Right kidney (tissue), 9 donors: ENCODE measurements at places on chromosomes 5 and 9.

DNA sequence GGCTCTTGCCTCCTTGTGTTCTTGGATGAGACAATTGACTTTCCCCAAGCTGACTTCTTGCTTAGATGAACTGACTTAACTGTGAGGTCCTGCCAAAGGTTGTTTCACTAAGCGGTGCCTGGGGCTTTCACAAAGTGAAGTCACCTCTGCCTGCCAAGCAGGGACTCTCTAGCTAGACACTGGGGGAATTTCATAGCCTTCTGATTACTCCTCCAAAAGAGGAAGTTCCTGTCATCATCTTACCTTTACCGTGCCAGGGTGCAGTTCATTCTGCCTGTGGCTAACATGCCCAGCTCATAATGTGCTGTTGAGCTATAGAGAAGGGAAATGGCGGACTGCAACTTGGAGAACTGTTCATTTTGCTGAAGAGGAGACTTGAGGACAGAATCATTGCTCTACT lies 472.0 kb upstream of the WWC1 start:
- DNase-seq = no peak

GRCh38 chr5:175478008-175478383 lies 364 bp upstream of the SFXN1 start:
- no peak for DNase-seq

GRCh38 chr5:67065696-67066095 lies 130.9 kb downstream of the CD180 start:
- no peak for DNase-seq

DNA sequence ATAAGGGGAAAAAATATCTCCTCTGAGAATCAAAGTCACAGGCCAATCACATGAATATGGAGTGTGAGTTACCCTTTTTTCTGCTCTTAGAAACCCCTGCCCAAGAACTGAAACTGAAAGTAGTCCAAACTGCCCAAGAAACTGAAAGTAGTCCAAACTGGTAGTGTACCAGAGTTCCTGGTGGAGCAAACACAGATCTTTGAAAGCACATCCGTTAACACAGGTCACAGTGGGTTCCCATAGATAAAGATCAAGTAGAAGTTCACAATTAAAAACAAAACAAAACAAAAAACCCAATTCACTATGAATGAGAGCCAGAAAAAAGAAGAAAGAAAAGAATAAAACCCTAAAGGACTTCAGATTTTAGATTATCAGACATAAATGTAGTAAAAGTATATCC lies 332.4 kb upstream of the EFNA5 start:
- DNase-seq = no peak

DNA sequence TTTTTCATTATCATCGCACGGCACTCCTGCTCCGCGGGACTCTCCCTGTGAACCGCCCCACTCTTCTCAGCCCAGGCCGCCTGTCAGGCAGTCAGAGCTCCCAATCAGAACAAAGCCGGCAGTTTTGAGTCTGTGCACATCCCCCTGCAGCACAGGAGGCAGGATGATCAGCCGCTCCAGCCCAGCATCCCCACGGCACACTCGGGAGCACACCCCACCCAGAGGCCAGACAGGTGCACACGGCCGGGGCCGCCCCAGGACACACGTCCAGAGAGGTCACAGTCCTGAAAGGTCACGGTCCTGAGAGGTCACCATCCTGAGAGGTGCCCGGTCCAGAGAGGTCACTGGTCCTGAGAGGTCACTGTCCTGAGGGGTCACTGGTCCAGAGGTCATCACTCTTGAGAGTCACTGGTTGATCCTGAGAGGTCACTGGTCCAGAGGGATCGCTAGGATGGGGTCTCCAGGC lies 8.4 kb downstream of the TPPP start:
- DNase-seq = no peak
